ENCODE measurements at places on chromosomes 4 and X.

DNA sequence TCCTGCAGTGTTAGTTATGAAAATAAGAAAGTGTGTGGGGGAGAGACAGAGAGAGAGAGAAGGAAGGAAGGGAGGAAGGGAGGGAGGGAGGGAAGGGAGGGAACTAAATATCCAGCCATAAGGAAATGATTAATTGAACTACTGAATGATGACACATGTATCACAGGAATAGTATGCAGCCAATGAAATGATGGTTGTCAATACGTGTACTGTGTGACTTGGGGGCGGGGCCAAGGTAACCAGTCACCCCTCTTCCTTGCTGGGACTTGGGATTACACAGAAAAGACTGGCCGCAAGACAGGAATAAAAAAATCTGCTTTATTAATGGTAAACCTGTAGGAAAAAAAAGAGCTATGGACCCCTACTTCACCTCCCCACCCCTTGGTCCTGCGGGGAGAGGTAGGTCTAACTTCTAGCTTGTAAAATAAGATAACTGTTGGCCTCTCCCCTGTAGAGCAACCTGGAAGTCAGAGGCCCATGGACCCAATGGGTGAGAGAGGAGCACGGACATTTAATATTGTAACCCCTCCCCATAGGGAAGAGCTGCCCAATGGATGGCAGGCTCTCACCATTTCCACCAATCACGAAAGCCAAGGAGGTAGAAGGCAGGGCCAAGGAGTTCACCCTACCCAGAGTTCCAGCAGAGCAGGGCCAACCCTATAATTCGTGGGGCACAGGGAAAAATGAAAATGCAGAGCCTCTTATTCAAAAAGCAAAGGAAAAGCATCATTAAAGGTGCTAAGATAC is 7.4 kb downstream of the PPP2R2C start:
- no peak for DNase-seq

DNA sequence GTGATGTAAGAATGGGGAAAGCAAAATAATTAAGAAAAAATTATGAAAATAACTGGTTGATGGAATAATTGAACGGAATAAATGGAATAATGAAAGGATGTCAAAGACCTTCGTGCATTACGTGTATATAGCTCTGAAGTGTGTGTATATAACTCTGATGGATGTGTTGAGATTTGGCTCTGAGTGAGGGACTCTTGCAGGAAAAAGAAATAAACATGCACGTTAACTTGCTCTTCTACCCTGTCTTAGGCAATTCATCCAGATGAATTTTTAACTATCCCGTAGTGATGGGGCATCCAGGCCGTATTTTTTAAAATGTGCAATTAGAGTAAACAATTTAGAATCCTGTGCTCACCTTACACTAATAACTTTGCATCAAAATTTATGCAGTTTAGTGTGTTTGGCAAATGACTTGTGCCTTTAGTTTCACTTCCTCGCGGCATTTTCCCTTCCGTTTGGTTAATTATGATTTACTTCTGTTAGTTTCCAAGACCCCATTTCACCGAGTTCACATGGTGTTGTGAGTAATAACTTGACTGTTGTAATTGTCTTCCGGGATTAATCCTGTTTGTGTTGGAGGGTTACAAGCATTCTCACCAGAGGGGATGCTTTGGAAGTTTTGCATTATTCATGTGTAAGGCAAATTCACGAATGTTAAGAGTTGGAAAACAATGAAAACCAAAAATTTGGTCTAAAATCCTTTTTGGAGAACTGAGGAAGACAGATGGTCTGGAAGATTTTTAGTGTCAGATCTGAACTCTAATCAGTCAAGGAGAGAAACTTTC is 256.5 kb upstream of the FAT1 start:
- DNase-seq = no peak

DNA sequence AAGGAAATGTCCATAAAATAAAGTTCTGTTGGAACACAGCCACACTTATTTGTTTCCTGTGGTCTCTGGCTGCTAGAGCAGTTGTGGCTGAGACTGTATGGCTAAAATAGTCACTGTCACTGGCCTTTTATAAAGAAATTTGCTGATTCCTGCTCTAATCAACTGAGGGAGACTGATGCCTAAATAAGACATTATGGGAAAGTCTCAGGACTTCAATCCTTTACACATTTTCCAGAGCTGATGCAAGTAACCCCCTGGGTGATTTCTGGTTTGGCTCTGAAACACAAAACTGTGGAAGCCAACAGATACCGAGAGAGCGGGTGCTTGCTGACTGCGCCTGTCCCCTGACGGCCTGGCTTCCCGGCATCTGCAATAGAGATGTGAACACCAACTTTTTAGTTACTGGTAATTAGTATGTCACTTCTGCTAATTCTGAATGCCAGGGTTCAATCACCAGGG is 64.0 kb downstream of the POLR2B start:
- DNase-seq = no peak

GRCh38 chr4:3013839-3014350 is 50.5 kb downstream of the GRK4 start:
- no peak for DNase-seq

GRCh38 chr4:110472583-110473329 is 3.2 kb upstream of the ENPEP start:
- no peak for DNase-seq

DNA sequence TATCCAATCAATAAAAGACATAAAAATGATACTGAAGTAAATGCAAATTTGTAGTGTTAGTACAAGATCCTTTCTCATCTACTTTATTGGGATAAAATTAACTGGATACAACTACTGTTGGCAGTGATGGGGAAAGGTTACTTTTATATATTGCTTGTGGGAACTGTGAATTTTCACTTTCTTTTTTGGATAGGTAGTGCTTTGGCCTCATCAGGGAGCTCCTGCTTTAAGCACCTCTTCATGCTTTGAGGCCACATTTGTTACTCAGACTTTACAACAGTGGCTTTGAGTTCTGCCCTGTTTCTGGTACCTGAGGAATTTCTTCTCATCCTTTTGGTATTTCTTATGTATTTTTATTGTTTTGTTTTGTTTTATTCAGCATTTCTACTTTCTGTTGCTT is 316.8 kb upstream of the ZCCHC13 start:
- DNase-seq = no peak

- no peak for DNase-seq
These were observed 1008.7 kb downstream of the GLUD2 start for GRCh38 chrX:122055979-122056715.

DNA sequence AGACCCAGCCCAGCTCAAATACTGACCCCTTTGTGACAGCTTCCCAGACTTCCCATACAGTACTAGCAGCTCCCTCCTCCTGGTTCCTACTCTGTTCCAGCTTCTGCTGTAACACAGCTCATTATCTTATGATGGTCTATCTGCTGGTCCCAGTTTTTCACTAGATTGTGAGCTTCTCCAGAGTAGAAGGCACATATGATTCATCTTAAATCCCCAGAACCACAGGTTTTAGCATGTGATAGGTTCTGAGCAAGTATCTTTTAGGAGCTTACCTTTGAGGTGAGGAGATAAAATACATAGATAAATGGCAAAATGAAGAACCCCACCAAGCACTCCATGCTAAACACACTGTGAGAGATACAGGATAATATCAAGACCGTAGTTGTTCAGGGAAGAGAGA is 27.6 kb upstream of the ANXA3 start:
- DNase-seq = no peak

DNA sequence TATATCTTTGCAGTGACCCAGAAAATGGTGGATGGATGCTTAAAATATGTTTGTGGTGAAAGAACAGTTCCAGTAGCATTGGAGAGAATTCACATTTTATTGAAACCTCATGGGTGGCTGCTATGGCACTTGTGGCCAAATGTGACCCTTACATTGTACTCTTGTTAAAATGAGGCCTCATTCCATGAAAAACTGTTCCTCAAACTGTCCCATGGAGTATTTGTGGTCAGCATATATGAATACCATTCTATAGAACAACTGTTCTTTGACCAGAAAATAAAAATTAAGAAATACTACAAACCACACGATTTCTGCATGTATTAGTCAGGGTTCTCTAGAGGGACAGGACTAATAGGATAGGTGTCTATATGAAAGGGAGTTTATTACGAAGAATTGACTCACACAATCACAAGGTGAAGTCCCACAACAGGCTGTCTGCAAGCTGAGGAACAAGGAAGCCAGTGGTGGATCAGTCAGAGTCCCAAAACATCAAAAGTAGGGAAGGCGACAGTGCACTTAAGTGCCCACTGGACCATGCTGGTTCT is 35.1 kb downstream of the GEMIN8 start:
- no peak for DNase-seq

- DNase-seq = no peak
These were observed 50.7 kb downstream of the MAP7D3 start for GRCh38 chrX:136200466-136200865.

DNA sequence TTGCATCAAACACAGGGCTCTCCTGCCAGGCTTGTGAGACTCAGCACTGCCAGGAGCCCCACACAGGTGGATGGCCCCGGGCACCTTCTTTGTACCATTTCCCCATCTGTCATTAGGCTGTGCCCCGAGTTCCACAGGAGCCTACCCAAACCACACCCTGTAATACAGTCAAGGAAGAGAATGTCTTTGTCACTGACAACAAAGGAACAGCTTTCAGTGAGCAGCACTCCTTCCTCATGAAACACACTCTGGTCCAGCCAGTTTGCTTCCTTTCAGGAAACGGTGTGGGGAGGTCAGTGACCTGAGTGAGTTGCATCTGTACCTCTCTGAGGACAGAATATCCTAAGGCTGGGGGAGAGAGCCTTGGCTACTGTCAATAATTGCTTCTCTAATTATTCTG is 53.7 kb downstream of the LNX1 start:
- no peak for DNase-seq

DNA sequence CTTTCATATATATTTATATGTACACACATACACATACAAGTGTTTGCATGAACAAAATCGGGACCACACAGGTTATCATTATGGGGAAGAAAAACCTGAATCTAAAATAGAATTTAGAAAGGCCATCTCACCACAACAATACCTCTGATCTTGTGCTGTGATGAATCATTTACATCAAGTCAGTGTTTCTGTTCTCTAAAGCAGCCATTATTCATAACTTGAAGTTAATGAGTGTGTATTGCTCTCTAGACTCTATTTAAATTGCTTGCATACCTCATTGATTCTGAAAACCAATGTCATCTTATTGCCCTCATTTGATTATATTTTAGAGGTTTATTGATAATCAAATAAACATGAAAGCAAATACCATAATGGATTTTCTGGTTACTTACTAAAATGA is 71.6 kb downstream of the FAM114A1 start:
- no peak for DNase-seq

- DNase-seq = no peak
These were observed 4.2 kb upstream of the NYX start for GRCh38 chrX:41442824-41443550.

DNA sequence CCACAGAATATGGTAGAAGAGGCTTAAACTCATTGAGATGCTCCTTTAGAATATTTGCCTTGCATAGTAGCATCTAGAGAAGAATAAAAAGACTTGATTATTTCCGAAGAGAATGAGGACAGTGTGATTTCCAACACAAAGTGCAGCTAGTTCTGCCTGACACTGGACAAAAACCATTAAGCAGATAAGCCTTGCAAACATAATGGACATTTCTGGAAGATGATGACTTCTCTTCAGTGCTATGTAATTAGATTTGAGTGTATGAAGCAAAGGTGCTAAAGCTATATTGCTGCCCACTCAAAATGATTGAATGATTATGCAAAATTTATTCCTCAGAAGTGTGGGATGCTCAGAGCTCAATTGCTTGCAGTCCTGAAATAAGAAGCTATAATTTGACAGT is 156.4 kb downstream of the VEGFC start:
- no peak for DNase-seq

- no peak for DNase-seq
These were observed 1067.7 kb downstream of the C4orf33 start for GRCh38 chr4:130163701-130164100.

DNA sequence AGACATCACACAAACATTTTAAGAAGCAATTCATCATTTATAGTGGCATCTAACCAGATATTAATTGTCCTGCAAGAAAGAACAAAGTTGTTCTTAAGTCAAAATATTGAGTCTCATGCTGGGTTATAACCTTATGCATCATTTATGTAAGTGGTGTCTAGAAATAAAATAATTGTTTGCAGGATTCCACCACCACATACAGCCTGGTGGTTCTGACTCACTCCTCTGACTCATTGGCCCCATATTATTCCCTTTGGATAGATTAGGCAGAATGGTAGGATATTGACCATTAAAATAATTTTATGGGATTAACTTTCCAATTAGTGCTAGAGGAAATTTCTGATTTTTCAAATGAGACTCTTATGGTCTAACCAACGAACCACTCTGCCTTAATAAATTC is 384.5 kb downstream of the GRXCR1 start:
- no peak for DNase-seq

- DNase-seq = no peak
These were observed 270.1 kb downstream of the PTTG2 start for GRCh38 chr4:38230121-38230801.

GRCh38 chr4:141609243-141609642 is 27.1 kb upstream of the IL15 start:
- no peak for DNase-seq

DNA sequence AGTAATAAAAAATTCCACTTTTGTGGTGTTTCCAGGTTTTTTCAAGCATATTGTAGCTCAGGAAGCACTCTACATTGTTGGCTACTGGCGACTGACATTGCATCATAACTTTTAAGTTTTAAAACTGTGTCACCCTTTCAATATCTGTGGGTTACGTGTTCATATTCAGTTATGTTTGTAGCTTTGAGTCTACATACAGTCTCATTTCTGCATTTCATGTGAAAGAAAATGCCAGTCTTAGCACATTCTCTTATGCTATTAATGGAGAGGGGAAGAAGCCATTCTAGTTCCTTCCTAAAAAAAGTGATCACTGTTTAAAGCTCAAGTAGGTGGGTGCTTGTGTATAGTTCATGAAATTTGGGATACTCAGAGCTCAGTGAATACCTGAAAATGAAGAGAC is 38.1 kb downstream of the DIAPH2 start:
- DNase-seq = no peak

- DNase-seq = no peak
These were observed 7.9 kb downstream of the OGT start for GRCh38 chrX:71540801-71541200.

DNA sequence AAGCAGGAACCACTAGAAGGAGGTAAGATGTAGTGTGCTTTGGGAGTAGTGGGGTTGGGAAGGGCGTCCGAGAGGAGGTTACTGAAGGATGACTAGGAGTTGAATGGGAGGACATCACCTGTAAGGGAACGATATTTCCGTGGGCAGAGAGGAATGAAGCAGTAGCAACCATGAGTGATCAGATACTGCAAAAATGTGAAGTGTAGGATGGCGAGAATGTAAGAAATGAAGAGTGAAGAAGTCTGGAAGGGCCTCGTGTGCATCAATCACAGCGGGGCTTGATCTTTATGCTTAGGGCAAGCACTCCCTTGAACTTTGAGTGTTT is 594 bp downstream of the MSMO1 start:
- no peak for DNase-seq

DNA sequence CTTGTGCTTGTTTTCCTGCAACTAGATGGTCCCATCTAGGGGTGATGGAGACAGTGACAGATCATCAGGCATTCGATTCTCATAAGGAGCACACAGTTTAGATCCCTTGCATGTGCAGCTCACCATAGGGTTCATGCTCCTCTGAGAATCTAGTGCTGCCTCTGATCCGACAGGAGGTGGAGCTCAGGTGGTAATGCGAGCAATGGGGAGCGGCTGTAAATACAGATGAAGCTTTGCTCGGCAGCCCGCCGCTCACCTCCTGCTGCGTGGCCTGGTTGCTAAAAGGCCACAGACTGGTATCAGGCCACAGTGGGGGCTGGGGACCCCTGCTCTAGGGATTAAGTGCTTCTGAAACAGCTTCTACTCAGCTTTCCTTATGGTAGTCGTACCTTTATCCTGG is 28.5 kb upstream of the CCDC110 start:
- DNase-seq = no peak
